ENCODE measurements at places on chromosomes 1 and 21.

- no peak for DNase-seq
Measured at GRCh38 chr1:151475175-151475574, 15.9 kb upstream of the POGZ start.

- no peak for DNase-seq
Measured at GRCh38 chr21:43728154-43728466, 9.2 kb downstream of the PDXK start.

- no peak for DNase-seq
Measured at GRCh38 chr1:57796616-57797015, 372.8 kb upstream of the DAB1 start.

GRCh38 chr1:93437976-93438605 lies 9.8 kb upstream of the FNBP1L start:
- DNase-seq = no peak

- DNase-seq = no peak
Measured at GRCh38 chr1:231099996-231100767, 60.1 kb upstream of the FAM89A start.

GRCh38 chr1:238621405-238621804 lies 730.7 kb upstream of the ZP4 start:
- DNase-seq = no peak

GRCh38 chr1:214066936-214067335 lies 79.2 kb downstream of the PROX1 start:
- DNase-seq = no peak

- DNase-seq = no peak
Measured at GRCh38 chr1:6171548-6172124, 8.5 kb downstream of the CHD5 start.

- DNase-seq = no peak
Measured at GRCh38 chr1:16348414-16349182, 3.7 kb downstream of the FBXO42 start.

- no peak for DNase-seq
Measured at GRCh38 chr21:45013260-45013841, 61.0 kb upstream of the ADARB1 start.

DNA sequence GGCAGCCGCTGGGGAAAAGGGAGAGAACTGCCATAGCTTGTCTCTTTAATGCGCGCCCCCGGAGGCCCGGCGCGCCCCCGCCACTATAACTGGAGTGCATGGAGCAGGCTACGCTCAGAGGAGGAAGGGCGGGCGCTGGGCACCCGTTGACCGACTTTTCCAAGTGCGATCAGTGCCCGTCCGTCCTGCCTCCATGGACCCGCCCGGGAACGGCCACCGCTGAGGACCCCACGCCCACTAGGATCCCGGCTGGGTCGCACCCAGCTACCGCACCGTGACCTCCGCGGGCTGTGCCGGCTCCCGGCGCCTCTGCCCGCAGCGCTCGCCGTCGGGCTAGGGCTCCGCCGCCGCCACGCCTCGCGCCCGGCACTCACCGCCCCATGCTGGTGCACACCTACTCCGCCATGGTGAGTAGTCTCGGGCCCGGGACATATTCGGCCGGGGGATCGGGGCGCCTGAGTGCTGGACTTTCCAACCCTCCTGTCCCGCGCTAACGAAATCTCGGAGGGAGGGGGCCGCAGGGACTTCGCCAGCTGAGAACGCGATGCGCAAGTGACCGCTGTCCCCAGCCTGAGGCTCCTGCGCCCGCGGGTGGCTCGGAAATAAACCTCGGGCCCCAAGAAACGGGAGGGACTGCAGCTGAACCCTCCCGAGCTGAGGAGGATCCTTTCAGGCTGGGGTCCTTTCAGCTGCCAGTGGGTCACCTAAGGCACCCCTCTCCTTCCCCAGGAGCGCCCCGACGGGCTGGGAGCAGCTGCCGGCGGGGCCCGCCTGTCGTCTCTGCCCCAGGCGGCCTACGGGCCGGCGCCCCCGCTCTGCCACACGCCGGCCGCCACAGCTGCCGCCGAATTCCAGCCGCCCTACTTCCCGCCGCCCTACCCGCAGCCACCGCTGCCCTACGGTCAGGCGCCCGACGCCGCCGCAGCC lies at the start of gene TFAP2E:
Gene TFAP2E, plus strand, starts transcription at position 117 of the 927 bp plus-strand sequence. Its CDS starts 264 bp downstream, at position 381.
- no peak for DNase-seq

- no peak for DNase-seq
Measured at GRCh38 chr1:31655104-31655503, 10.4 kb upstream of the PEF1 start.

DNA sequence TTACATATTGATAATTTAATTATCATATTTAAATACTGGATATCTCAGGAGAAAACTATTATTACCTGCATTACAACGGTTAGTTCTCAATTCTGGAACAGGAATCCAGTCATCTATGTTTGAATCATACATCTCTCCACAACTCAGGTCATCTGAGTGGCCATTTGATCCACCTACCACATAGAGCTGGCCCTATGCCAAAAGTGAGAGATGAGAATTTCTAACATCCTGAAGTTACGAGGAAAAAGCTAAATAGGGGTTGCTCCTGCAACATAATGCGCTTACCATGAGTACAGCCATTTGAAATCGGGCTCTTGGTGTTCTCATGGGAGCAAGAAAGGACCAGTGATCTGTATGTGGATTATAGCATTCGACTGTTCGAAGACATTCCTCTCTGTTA lies 16.9 kb downstream of the IVNS1ABP start:
- no peak for DNase-seq

DNA sequence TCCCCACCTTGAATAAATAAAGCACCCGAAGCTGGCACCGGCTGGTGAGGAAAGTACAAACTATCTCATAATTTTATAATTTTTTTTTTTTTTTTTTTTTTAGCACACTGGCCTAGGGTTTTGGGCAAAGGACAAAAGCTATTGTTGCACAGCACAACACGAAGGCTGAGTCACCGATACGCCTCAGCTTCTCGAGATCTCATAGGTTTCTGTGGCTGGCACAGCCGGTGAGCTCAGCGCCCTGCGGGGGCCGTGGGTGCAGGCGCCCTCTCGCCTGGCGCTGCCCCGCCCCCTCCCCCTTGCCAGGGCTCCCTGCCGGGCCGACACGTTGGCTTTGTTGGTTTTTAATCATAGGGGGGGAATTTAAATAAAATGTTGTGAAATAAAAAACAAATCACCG lies 17.2 kb downstream of the CASZ1 start:
- no peak for DNase-seq

DNA sequence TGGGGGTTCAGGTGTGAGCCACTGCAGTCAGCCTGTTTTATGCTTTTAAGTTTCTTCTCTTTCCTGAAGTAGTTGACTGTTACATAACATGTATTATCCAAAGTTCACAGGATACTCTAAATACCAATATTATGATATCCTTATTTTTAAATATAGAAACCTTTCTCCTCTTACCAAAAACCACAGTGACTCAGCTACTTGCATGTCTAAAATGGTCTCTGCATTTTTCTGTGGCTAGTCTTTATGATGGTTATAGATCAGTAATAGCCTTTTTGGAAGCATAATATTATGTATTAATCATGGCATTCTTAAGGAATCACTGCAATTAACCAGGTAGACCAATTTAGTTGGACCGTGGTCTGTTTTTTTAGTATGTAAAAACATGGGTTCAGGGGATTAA lies 210.8 kb upstream of the CACYBP start:
- DNase-seq = no peak

GRCh38 chr21:22763442-22763841 lies 1765.2 kb downstream of the NCAM2 start:
- DNase-seq = no peak

- no peak for DNase-seq
Measured at GRCh38 chr1:214678386-214678785, 75.4 kb downstream of the CENPF start.

DNA sequence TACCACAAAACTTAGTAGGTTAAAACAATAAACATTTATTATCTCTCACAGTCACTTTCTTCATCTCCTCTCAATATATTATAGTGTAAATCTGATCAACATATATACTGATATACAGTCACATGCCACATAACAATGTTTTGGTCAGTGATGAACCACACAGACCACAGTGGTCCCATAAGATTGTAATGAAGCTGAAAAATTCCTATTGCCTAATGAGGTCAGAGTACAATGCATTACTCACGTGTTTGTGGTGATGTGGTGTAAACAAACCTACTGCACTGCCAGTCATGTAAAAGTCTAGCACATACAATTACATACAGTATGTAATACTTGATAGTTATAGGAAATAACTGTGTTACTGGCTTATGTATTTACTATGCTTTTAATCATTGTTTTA lies 30.1 kb downstream of the OLFML3 start:
- no peak for DNase-seq

GRCh38 chr1:6471970-6472368 lies 6.0 kb upstream of the TNFRSF25 start:
- DNase-seq = no peak

DNA sequence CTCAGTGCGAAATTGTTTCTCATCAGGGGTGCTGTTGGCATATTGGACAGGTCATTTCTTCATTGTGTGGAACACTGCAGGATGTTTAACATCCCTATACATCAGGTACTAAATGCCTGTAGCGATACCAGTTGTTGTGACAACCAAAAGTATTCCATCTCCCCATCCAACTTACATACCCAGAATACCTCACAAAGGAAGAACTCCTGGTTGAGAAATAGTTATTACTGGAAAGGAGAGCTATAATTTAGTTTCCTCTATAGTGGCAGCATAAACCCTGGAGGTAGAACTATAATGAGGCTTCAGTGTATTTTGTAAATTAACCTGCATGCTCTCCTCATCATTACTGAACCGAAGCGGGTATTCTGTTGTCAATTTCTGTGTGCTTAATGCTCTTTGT lies 45.1 kb downstream of the IVNS1ABP start:
- no peak for DNase-seq

- no peak for DNase-seq
Measured at GRCh38 chr1:221839321-221839720, 97.4 kb upstream of the DUSP10 start.

GRCh38 chr1:23555270-23555985 lies 3.9 kb downstream of the ID3 start:
- no peak for DNase-seq

DNA sequence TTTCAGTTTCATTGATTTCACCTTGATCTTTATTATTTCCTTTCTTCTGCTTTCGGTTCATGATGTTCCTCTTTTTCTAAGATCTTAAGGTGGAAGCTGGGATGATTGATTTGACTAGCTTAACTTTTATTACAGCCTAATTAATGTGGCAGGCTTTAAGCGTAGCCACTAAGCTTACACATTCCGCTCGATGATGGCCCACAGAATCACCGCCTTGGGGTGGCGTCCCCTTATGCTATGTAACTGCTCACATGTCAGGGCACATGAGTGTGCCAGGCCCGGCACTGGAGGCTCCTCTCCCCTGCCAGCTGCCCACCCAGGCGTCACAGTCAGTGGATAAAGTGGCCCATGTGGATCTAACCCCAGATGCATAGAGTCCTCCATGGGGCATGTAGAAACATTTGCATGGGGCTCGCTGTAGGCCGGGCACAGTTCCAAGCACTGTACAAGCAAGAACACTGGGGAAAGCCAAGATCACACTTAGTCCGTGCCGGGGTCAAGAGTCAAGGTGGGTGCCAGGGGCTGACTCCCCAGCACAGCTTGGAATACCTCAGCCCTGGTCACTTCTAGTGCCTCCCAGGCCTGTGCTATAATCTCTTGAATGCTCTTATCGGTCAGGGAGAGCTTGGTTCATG lies 41.7 kb downstream of the PKNOX1 start:
- DNase-seq = no peak

DNA sequence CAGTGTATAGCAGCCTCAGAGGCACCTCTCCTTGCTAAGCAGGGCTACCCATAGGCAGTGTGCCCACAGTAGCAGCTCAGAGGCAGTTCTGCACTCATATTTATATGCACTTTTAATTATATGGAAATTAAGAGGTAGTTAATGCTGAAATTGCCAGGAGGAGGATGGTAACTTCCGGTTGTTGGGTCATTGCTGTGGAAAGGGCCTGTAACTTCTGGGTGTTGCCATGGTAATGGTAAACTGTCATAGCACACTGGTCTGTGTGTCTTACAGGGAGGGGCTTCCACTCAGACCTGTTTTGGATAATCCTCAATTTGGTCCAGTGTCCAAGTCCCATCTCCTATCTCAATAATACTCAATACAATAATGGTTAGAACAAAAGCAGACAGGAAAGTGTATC lies 7.6 kb downstream of the CFH start:
- DNase-seq = no peak

DNA sequence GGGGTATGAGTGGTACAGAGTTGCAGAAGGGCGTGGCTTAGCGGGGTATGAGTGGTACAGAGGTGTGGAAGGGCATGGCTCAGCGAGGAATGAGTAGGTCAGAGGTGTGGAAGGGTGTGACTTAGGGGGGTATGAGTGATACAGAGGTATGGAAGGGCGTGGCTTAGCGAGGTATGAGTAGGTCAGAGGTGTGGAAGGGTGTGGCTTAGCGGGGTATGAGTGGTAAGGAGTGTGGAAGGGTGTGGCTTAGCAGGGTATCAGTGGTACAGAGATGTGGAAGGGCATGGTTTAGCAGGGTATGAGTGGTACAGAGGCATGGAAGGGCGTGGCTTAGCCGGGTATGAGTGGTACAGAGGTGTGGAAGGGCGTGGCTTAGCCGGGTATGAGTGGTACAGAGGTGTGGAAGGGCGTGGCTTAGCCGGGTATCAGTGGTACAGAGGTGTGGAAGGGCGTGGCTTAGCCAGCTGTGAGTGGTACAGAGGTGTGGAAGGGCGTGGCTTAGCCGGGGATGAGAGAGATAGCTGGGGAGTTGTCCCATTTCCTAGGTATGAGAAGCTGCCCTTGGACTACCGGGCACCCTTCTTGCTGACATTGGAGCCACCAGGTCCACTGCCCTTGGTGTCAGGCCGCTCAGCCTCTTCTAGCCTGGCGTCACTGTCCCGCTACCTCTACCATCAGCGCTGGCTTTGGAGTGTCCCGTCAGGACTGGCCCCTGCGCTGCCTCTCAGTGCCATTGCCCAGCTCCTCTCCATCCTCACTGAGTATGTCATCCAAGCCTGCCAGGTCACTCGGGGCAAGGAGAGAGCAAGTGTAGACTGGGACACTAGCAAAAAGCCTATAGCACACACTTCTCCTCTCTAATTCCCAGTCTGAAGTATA lies 29.8 kb downstream of the HYI start:
- no peak for DNase-seq

GRCh38 chr1:154607106-154607608 lies 829 bp downstream of the ADAR start:
- DNase-seq = no peak

- DNase-seq = no peak
Measured at GRCh38 chr1:162196387-162196786, 126.9 kb downstream of the NOS1AP start.

DNA sequence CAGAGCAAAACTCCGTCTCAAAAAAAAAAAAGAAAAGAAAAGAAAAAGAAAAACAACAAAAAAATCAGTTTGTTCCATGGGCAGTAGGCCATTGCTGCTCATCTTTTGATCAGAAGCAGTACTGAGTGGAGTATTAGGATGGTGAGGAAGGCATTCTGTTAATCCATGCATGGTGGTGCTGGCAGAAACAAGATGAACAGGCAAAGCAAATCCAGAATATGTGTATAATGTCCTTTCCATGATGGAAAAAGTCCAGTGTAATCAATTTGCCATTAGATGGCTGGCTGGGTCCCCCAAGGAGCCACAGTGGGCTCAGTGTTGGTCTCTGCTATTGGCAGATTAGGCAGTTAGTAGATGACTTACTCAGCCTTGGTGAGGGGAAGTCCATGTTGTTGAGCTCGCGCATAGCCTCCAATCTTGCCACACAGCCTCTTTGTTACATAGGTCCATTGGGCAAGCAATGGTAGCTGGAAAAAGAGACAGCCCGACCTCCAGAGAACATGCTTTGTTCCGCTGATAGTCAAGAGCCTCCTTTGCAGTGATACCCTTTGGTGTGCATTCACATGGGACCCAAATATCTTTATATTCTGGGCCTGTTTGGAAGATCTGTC lies 23.3 kb downstream of the H3-3A start:
- DNase-seq = no peak

GRCh38 chr1:9275567-9276034 lies 17.1 kb upstream of the SPSB1 start:
- peak; percentile 62 for DNase-seq

All from stimulated activated CD4-positive, alpha-beta T cell treated with anti-CD3 and anti-CD28 coated beads, Interleukin-12 subunit alpha, Interleukin-12 subunit beta, amount 100 ng/mL, for 24 hours (primary cell).